T-helper 17 cell (primary cell): ENCODE measurements at places on chromosomes 7 and 10. TPM values are rescaled to one million over a fixed set of nuclear protein-coding genes. Genes with fewer than 3 reads are reported as not detected.

- no peak for DNase-seq
Measured at GRCh38 chr10:69730251-69731156, 71.2 kb upstream of the COL13A1 start.

GRCh38 chr7:82289152-82289535, 154.4 kb downstream of the CACNA2D1 start:
- DNase-seq, result no peak

TMEM213 gene
- not detected for total RNA-seq

DNA sequence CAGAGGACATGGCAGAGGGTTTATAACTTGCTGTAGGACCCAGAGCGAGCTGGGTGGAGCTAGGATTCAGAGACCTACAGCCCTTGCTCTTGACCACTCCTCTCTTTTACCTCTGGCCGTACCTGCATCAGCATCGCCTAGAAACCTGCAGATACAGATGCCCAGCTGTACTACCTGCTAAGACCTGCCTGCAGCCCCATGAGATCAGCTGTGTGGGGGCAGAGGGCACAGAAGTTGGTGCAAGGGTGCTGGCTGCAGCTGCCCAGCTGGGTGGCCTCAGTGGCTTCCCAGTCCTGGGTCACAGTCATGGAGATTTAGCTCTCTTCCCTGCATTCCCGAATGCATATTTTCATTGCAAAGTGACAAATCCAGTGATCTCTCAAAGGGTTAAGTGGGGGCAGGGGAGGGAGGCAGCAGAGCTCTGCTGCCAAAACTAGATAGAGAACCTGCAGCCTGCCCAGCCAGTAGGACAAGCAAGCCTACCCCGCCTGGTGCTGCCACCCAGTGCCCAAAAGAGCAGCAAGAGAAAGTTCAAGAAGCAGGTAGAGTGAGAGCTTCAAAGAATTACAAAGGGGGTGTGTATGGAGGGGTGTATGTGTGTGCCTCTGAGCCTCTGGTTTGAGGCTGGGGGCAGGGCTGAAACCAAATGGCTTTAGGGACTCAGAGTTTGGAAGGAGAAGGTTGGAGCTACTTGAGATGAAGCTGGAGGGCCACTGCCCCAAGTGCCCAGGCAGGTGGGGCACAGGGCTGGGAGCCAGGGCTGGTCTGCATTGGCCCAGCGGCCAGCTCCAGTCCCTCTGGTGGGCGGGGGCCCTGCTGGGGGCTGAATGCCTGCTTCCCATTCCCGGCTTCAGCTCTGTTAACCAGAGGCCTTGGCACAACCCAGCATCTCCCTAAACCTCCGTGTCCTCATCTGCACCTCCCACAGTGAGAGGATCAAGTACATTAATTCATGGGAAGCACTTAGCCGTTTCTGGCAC, 6.9 kb downstream of the FAM241B start:
- DNase-seq, result no peak

- no peak for DNase-seq
Measured at GRCh38 chr10:112195224-112195623, 11.7 kb upstream of the GPAM start.

EXOSC1 gene
- 38.6 TPM for total RNA-seq

- DNase-seq, result no peak
Measured at GRCh38 chr7:158241919-158242318, 345.7 kb downstream of the PTPRN2 start.

DNA sequence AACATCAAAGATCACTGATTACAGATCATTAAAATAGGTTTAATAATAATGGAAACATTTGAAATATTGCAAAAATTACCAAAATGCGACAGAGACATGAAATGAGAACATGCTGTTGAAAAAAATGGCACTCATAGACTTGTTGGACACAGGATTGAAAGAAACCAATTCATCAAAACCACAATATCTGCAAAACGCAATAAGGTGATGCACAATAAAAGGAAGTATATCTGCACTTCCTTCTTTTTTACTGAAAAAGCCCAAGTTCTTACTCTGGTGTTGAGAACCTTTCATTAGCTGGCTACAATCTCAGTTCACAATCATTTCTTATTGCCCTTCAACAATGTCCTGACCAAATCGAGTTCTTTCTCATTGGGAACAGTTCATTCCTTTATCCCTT, 28.7 kb downstream of the TMEM106B start:
- DNase-seq, result no peak

DNA sequence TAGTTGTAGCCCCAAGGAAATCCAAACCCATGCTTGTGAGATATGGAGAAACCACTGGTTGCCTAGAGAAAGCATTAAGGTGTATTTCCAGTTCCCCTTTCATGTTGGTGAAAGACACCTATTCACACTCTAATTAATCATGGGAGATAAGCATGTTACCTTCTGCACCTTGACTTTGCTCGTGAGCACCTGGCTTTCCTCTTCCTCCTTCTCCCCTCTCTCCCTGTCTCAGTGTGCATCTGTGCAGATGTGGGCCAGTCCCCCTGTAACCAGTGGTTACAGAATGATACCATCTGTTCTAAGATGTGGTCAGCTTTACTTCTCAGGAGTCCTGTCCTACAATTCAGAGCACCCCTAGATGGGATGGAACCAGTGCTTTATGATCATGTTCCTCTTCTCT, 160.6 kb downstream of the LCOR start:
- DNase-seq, result no peak

DNA sequence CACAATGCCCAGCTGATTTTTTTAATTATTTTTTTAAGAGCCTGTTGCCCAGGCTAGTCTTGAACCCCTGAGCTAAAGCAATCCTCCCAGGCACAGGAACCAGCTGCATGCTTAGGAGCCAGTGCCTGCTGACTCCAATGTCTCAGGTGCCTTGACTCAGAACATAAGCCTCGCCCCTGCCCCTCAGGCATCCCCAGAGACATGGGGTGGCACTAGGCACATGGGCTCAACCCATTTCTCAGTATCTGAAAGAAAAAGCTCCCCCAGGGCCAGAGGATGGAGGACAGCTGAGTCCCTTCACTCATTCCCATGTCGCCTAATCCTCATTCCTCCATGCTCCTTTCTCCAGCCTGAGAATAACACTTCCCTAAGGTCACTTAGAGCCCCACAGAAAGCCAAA, 39.1 kb downstream of the KCNH2 start:
- DNase-seq, result no peak

DNA sequence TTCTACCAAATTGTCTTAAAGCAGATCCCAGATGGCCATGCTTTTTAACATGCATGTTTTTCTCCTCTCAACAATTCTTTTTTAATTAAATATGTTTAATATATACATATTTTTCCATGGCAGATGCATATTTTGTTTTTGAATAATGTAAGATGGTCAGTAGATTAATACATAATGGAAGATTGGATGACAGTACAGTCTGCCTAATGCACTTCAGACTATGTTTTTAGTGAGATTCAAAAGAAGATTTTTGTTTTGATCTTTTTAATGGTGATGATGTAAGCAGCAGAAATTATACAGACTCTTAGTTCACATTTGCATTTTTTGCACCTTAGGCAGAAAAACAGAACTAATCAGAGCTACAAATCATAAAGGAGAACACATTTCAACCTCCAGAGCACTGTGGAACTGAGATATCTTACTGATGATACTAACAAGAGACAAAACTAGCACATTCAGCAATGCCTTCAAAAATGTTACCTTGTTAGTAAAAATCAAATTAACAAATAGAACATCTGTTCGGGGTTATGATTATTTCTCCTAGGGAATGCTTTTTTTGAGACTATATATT, 203.4 kb downstream of the PHF14 start:
- DNase-seq, result no peak

DNA sequence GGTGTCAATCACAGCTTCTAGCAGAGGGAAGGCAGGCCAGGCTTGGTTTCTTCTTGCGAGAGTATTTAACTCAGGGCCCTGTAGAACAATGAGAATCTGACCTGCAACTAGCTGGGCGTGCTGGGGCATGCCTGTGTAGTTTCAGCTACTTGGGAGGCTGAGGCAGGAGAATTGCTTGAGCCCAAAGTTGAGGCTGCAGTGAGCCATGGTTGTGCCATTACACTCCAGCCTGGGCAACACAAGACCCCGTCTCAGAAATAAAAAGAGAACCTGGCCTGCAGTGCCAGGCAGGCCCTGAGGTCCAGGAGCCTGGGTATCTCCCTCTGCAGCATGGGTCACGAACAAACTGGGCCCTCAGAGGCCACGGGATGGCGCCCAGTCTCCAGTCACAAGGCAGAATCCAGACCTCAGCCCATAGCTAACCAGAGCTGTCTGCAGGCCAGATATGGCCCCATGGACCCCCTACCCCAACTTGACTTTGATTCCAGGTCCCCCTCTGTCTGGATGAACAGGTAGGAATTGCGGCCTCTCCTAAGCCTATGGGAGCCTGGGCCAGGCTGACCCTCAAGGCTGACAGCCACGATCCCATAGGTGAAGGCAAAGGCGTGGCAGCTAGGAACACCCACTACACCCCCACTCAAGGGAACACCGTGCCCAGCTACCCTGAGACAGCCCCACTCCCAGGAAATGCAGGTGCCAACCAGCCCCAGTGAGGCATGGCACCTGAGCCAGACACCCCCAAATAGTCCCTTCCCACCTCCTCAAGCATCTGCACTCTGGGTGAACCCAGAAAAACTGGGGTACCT, 102.7 kb upstream of the TNRC18 start:
- no peak for DNase-seq

DNA sequence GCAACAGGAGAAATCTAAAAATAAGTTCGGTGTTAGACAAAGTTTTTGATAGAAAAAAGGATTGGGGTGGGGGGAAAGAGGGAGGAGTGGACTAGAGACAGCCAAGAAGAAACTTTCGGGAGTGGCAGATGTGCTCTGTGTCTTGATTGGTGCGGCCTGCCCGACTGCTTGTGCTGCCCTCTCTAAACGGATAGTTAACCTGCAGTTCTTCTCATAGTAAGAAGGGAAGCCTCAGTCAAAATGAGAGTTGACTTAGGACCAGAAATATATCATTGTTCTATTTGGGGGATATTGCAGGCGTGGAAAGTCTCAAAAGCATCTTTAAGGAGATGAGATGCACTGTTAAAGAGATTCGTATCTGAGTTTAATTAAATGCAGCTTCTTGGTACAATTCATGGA, 39.3 kb downstream of the UBE3C start:
- DNase-seq, result no peak

- DNase-seq, result no peak
Measured at GRCh38 chr7:44377681-44378421, 52.5 kb upstream of the CAMK2B start.

FZD8 gene
- total RNA-seq, result 2.0 TPM

HBP1 gene
- 250 TPM for total RNA-seq

PLEKHS1 gene
- 0.13 TPM for total RNA-seq

- DNase-seq, result no peak
Measured at GRCh38 chr10:24417053-24417452, 208.1 kb downstream of the KIAA1217 start.

DNA sequence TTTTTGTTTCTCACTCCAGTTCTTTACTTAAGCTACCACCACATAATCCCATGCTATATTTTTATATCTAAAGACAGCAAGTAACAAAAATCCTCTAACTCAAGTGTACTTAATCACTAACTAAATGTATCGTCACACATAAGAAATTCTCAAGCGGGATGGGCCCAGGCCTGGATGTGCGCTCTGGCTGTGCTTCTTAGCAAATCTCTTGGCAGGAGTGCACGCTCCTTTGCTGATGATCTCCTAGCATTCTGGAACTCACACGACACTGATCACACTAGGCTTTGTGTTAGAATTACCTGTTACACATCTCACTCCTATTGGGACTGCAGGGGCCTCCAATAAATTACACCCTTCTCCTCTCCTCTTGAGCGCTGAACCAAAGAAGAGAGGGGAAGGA, 46.7 kb upstream of the CALD1 start:
- no peak for DNase-seq

DNA sequence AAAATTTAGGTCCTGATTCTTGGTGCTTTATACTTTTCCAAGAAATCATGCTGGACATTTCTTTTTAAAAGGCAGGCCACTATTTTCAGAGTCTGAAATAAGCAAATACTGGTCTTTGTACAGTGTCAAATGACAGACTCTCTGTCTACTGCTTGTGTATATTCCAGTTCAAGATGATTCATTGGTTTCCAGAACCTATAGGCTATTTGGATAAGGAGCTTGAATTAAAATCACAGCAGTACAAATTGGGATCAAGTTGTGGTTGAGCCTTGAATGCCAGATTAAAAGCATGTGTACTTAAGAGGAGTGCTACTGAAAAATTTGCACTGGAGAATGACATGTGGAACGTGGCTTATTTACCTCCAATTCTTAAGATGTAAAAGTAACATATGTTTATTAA, 10.7 kb downstream of the KMT2E start:
- DNase-seq, result no peak

DNA sequence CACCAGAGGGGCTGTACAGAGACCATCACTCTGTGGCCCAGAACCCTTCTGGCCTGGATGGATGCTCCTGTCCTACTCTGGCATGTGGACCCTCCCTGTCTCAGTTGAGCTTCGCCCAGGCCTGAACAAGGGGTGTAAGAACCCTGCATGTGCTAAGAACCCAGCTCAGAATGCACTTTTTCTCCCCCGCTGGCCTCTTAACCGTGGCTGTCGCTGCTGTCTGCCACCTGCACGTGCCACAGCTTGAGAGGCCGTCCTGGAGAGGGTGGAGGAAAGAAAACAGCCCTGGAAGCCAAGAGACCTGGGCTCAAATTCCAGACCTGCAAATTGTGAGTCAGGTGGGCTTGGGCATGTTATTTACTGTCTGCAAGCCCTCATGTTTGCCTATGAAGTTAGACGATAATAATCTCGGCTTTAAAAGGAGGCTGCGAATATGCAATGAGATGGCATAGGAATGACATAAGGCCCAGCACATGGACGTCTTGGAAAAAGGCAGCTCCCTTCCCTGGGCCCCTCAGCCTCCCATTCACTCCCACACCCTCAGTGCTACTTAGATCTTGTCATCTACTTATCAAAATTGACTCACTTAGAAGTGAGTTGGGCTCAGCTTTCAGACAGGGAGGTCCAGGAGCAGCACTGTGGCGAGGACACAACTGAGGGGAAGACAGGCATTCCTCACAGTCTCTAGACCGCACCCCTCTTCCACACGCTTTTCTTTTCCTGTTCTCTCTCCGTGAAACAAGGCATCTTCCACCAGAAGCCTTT, 31.4 kb downstream of the FIGNL1 start:
- DNase-seq, result no peak

DNA sequence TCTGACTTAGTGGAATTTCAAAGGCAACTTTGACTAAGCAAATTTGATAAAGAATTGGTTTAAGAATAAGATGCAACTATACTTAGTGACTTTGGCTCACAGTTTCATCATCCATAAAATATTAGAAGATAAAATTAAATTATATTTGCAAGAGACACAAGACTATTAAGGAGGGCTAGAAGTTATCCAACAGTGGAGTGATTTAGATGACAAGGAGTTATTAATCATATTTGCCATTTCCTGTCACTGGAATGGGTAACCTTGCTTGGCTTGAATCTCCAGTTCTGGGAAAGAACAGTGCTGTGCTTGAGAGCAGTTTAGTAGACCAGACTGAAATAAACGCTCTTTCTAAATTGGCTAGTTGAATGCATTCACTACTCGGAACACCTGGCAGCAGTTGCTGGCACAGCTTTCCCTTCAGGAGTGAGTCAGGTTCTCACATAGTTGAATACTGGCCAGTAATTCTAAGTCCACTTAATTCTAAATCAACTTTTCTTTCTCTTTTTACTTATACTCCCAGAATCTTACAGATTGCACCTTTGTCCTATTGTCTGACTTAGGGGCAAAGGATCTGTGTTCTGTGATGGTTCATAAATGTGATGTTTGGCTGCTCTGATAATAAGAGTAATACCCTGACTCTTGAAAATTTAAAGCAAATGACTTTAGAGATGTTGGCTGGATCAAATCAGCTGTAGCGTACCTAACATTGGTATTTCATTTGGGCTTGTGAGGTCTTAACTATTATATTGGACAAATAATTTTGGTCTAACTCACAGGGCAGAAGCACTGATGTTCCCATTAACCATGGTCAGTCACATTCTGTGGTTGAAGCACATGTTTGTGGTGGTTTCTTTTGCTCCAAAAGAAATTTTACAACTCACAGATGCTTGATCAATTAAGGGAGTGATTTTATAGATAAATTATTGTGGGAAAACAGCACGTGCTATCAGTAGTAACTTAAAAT, 16.6 kb downstream of the STMP1 start:
- no peak for DNase-seq
